ENCODE measurements at places on chromosomes 12 and 14.

DNA sequence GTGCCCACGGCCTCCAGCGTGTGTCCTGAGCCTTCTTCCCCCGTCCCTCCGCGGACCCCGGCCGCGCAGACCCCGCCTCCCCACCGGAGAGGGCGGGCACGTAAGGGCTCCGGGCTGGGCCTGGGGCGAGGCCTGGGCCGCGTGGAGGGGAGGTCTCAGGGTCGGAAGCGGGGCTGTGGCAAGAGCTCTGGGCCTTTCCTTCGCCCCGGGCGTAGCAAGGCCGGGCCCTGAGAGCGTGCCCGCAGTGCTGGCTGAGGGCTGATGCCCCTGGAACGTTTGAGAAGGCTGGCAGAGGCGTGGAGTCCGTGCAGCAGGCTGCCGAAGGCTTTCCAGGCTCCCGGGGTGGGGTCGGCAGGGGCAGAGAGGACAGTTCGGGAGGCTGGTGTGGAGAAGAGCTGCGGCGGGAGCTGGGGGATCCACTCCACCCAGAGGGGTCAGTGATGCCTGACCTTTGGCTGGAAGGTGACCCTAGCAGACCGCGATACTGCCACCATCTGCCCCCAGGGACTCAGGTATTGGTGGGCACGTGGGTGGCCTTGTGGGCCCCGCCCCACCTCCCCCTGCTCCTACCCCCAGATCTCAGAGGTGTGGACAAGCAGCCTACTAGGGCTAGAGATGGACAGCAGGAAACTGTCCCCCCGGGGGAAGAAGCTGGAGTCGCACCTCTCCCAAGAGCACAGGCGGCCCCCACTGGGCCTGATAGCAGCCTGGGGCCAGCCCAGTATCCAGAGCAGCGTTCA, 558 bp downstream of the TEX22 start:
- DNase-seq, result peak; percentile 36

GRCh38 chr12:57165741-57166140, 18.3 kb upstream of the LRP1-AS start:
- DNase-seq, result no peak

GRCh38 chr12:32756476-32757066, 874 bp upstream of the YARS2 start:
- no peak for DNase-seq

DNA sequence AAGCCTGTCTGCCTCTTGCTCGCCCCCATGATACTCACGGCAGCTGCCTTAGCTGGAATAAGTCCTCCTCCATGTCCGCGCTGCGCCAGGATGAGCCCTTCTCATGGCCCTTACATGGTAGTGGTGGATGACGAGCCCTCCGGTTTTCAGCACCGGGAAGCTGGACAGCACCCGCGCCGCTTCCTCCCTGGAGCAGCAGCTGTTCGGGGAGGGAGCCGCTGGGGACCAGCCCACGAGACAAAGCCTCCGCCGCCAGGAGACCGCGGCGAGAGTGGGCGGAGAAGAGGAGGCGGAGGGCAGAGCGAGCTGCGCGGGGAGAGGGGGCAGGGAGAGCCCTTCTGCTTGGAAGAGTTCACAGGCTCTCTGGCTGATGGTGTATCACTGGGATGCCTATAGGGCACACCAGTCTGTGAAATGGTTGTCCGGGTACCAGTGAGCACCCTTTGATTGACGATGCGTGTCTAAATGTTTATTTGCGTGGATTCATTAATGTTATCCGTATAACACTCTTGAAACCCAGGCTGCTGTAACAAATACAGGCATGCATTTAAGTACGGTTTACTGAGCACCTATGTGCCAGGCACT, at the start of gene SVOP:
Gene SVOP (minus strand): TSS at position 273 of the 585 bp plus-strand sequence. CDS start 200 bp downstream, at position 73.
- DNase-seq, result peak; percentile 88

Measured in choroid plexus epithelial cell (primary cell).